GM18507 (cell line): ENCODE measurements at places on chromosomes 7 and 10.

DNA sequence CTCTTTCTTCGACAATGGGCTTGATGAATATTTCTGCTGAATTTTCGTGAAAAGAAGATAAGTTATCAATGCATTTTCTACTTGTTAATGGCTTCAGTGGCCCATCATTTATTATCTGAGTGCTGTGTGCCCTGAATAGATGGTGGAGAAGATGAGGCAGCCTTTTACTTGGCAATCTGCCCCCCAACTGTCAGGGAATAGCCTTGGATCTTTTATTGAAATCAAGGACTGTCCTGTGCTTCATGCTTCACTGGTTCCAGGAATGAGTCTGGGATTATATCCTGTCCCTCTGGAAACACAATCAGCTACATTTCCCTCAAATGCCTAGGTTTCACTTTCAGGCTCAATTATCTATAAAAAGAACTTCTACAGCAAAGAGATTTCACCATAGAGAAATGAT, 75.9 kb upstream of the NXPH1 start:
- DNase-seq = no peak

- DNase-seq = no peak
These were observed 3.1 kb downstream of the HNRNPA2B1 start for GRCh38 chr7:26197153-26198115.

GRCh38 chr7:82229164-82229563, 214.4 kb downstream of the CACNA2D1 start:
- no peak for DNase-seq

DNA sequence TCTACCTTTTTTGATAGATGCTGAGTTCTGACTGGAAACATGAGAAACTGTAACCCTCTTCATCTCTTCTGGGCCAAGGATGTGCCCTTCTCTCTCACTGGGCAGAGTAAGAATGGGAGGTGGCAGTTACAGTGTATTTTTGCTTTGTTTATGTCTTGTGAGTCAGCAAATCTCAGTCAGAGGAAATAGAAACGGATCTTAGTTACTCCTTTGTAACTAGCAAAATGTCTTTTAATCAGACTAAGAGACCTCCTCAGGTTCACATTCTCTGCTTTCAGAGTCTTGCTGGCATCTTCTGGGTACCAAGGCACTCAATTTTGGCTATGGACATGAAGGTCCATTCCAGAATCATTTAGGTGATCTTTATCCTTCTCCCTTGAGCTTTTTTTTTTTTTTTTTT, 70.9 kb downstream of the HHEX start:
- no peak for DNase-seq

DNA sequence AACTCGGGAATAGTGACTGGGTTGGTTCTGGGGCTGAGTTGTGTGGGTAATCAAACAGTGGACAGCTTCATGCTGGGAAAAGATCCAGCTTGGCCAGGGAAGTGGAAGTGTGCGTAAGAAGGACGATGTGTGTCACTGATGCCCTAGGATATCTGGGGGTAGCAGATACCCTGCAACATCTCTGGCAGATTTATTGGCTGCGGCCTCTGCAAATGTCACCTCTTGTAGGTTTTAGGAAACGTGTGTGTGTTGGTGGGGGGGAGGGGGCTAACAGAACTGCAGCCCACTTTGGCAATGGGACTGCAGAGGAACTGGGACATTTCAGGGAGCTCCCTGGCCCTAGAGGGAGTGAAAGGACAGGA, 965 bp upstream of the AGAP3 start:
- DNase-seq = no peak

- no peak for DNase-seq
These were observed 1.1 kb downstream of the FIS1 start for GRCh38 chr7:101243646-101244374.

DNA sequence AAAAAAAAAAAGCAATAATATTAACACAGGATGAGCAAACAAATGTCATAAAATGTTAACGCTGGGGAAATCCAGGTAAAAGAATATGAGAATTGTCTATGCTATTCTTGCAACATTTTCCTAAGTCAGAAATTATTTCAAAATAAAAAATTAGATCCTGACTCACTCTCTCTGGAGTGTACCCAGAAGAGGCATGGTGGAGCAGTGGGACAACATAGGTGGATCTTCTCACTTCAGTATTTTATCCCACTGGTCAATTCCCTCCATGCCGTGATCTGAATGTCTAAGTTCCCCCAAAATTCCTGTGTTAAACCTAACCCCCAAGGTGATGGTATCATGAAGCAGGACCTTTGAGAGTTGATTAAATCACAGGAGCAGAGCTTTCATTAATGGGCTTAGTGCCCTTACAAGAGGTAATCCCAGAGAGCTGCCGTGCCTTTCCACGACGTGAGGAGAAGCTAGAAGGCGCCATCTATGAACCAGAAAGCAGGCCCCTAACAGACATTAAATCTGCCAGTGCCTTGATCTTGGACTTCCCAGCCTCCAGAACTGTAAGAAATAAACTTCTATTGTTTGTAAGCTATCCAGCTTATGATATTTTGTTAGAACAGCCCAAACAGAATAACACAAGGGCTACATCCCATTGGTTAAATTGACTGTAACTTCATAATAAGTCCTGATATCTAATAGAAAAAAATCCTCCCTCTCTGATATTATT, 35.2 kb downstream of the USP6NL start:
- DNase-seq = no peak

GRCh38 chr7:68313806-68314205, 1284.5 kb upstream of the AUTS2 start:
- DNase-seq = no peak

DNA sequence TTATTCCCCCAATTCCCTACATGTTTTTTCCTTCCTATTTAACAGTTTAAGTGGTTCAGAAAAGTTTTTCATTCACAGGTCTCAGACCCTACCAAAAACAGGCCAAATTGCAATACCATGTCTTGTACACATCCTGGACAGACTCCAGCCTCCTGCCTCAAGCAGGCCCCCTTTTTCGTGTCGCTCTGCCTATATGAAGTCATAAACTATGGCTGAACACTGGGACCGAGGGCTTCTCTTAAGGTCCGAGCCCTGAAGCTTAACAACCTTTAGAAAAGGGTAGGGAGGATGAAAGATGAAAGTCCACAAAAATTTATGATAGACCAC, 1.4 kb downstream of the FBXW4 start:
- no peak for DNase-seq

- no peak for DNase-seq
These were observed 854.1 kb downstream of the LRMDA start for GRCh38 chr10:76285515-76285914.

DNA sequence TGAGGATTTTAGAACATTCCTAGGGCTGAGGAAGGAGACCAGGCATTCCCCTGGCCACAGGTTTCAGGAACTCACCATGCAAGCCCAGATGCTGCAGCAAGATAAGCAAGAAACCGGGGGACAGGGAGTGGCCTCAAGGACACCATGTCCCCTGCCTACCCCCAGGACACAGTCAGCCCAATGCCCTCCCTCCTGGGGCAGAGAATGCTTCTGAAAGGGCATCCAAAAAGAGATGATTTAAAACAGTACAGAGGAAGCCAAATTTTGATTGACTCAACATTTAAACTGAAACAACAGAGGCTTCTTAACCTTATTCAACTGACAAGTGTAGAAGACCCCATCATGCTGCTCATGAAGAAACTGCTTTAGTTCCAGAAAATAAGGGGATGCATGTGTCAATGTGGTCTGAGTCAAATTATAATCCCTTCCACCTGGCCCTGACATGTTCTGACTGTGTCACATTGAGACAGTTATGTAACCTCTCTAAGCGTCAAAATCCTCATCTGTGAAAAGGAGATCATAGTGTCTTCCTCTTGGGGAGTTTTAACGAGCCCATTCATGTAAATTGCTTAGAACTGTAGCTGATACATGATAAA, 60.0 kb downstream of the ICA1 start:
- no peak for DNase-seq

GRCh38 chr10:102102421-102102820, 17.7 kb downstream of the LDB1 start:
- no peak for DNase-seq

- DNase-seq = no peak
These were observed 436.8 kb upstream of the IGFBP3 start for GRCh38 chr7:46357851-46358250.

GRCh38 chr10:61257956-61258496, 195.2 kb downstream of the TMEM26 start:
- no peak for DNase-seq

GRCh38 chr10:112852306-112852705, 97.7 kb upstream of the TCF7L2 start:
- no peak for DNase-seq

DNA sequence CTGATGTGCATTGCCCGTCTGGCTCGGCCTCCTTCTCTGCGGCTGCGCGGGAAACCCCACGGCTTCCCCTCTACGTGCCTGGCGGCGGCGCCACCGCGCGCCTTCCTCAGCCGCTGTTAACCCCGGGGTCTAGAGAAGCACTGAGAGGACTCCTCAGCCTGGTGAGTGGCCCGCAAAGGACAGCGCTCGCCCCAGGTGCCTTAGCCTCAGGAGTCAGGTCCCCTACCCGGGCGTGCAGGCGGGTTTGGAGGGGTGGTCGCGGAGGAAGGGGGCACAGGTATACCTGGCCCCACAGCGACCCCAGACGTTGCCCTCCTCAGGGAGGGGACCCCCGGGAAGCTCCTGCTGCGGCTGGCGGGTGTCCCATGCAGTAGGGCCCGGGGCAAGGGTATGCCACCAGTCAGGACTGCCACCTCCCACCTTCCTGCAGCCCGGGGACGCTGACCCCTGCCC, 51.0 kb downstream of the ARL5B start:
- DNase-seq = no peak

GRCh38 chr7:141221007-141221612, 147.2 kb downstream of the TMEM178B start:
- DNase-seq = no peak

DNA sequence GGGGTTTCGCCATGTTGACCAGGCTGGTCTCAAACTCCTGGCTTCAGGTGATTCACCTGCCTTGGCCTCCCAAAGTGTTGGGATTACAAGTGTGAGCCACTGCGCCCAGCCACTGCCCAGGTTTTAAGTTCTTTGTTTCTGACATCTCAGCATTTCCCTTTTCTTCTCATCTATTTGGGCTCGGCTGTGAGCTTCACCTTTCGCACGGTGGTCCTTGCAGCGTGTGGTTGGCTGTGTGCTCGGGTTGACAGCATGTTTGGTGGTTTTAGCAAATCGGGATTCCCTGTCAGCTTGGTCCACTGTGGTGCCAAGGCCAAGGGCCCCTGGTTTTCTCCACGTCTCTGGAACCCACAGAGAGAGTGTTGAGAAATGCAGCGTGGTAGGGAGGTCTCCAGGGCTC, 138.8 kb downstream of the DNAJB6 start:
- no peak for DNase-seq

DNA sequence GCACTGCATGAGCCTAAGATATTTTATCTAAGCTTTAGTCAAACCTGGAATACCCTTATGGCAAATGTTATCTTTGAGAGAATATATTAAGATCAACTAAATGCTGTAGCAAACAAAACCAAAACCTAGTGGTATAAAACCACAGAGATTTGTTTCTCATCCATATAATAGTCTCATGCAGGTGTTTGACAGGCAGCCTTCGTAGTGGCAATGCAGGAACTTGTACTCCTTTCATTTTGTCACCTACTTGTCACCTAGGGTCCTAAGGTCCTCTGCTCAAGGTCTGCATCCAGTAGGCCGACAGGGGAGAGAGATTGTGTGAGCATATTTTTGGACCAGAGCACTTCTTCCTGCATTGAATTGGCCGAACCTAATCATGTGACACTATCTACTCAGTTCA, 352.6 kb downstream of the GPR37 start:
- DNase-seq = no peak

GRCh38 chr10:60107308-60107976, 201.1 kb upstream of the CCDC6 start:
- DNase-seq = no peak

DNA sequence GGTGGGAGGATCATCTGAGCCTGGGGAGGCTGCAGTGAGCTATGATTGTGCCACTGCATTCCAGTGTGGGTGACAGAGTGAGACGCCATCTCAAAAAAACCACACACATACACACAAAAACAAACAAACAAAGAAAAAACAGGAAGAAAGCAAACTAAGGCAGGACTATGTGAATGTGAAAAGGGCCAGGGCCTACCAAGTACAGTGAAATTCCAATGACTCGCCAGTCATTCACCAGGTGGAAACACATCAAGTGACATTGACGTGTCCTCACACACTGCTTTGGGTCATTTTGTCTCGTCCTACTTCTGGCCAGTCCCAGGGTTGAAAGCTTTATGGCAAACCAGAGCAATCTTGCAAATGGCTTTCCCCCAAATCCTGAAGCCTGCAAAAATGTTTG, 79.9 kb downstream of the HIP1 start:
- no peak for DNase-seq

DNA sequence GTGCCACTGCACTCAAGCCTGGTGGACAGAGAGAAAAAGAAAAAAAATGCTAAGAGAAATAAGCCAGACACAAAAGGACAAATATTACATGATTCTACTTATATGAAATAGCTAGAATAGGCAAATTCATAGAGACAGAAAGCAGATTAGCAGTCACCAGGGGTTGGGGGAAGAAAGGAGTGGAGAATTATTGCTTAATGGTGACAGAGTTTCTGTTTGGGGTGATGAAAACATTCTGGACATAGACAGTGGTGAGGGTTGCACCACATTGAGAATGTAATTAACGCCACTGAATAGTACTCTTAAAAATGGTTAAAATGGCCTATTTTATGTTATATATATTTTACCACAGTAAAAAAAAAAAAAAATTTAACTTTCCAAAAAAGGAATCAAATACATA, 6.4 kb upstream of the NT5C2 start:
- DNase-seq = no peak

DNA sequence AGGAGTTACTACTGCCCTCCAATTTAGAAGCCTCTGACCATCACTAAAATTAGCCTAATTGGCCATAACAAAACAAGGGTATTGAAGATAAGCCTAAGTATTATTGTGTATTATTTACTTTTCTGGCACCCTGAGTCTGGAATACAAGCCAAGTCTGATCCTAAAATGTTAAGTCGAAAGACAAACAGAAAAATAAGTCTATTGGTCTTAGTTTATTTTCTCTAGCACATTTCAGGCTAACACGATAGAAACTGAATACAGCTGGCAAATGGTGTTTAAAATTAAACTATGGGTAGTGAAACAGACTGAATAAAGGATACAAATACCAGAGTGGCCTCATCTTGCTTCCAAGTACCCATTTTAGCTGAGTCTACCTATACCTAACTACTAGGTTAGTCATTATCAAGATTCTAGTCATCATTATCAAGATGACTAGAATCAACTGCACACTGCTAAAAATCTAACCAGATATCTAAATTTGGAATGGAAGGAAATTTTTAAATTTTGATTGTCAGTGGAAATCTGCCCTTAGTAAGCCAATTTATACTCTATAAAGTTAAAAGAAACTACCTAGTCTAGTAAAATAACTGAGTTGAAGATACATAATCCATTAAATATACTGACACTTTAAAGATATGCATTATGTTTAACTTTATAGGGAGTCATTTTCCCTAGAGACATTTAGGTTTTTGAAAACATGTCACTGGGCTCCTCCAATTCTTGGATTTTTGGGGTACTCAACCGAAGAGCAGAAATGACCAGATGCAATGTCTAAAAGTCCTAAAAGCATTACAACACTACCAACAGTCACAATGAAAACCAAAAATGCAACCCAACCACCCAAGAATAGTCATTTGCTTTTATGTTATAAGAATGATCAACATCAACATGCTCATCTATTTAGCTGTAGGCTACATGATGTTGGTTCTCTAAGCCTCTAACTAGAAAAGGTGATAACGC, 80.9 kb downstream of the NT5C2 start:
- DNase-seq = peak; percentile 20
